A549 (cell line): ENCODE measurements at places on chromosomes 1 and 21.
A peak's percentile ranks its signal among the peaks of the same experiment; 100 is the strongest.

- DNase-seq, result no peak
Observed at GRCh38 chr1:213976665-213977485, 10.9 kb upstream of the PROX1 start.

- DNase-seq, result no peak
Observed at GRCh38 chr1:173688300-173688699, 18.6 kb upstream of the ANKRD45 start.

GRCh38 chr1:39410915-39411436, 80.5 kb upstream of the BMP8A start:
- DNase-seq, result peak; percentile 62

DNA sequence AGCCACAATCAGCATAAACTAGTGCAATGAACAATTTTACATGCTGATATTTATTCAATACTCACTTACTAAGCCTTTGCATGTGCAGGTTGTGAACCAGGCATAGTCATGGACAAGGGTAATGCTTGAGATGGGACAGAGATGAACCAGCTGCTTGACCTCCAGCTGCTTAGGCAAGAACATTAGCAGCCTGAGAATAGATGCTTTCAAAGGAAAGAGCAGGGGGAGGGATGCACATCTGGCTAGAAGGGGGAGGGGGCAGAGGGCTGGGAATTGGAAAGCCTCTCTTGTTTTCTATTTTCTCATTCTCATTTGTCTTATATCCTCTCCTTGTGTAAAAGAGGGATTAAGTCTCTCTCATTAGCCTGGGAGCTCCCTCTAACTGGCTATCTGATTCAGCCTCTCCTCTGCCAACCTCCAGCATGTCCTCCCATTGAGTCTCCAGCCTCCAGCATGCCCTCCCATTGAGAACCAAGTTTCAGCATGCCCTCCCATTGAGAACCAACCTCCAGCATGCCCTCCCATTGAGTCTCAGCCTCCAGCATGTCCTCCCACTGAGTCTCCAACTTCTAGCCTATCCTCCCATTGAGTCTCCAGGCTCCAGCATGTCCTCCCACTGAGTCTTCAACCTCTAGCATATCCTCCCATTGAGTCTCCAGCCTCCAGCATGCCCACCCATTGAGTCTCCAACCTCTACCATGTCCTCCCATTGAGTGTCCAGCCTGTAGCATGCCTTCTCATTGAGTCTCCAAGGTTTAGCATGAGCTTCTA, 38.4 kb upstream of the TRABD2B start:
- DNase-seq, result no peak

DNA sequence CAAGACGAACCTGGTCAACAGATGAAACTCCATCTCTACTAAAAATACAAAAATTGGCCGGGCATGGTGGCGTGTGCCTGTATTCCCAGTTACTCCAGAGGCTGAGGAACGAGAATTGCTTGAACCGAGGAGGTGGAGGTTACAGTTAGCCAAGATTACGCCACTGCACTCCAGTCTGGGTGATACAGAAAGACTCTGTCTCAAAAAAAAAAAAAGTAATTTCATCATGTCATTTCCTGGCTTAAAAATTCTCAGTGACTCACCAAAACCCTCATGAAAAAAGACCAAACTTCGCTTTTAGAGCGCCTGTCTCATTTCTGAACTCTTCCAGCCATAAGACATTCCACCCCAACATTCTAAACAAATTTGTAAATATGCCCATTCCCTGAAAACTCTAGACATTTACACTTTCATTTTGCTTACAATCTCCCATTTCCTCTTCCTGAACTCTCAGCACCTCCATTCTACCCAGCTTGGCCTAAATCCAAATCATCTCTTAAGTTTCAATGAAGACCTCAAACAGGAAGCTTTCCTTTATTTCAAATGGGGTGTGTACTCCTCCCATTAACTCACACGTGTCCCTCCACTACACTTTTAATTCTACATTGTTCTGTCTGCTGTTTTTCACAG, 50.5 kb upstream of the PRRC2C start:
- peak; percentile 62 for DNase-seq

DNA sequence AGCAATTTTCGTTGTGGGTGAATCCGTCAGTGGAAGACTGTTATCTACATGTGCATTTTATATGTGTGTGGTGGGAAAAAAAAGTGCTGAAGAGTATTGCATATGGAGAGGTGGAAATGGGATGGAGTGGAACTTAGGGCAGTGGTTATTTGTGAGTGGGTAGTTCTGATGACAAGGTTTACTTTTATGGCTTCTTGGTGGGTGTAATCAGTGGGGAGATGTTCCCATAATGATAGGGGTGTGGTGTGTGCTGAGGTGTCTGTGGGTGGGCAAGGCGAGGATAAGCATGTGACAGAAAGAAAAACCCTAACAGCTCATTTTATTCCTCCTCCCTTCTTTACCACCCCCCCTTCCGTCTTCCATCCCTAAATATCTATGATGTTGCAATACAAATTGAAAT, 288.1 kb downstream of the NUF2 start:
- no peak for DNase-seq

DNA sequence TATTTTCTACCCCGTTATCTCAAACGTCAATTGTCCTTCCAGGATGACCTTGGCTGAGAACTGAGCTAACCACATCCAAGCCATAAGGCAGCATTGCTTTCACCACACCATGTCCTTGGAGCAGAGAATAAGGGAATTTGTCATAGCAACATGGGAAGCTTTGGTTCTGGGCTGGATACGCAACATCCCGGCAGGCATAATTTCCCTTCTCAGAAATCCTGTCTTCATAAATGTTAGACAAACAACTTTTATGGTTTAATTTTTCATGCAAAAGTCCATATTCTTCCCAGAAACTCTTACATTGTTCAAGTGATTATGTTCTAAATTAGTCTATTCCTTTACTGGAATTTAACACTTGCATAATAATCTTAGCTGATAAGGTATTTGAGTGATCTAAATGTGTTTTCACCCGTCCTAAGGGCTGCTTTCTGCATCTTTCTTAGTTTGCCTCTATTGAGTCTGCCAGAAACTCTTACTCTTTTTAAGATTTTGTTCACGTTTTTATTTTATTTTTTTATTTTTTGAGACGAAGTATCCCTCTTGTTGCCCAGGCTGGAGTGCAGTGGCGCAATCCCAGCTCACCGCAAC, 51.8 kb downstream of the KCNJ15 start:
- DNase-seq, result no peak

DNA sequence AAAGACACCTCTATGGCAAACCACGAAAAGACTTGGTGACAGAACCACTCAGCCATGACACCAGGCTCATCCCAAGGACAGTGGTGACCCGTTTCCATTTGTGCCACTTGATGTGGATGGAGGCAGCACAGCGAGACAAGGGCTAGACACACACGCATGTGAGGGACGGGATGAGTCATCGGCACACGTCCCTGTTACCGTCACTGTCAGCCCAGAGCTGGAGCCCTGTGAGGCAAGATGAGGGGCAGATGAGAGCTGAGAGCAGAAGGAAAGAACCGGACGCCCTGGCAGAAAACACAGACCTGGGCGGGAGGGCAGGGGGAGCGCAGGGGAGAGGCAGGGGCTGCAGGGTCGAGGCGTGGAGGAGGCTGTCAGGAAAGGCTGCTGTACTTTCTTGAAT, 57.8 kb downstream of the SIK1 start:
- peak; percentile 42 for DNase-seq

GRCh38 chr1:187396226-187396625, 567.5 kb downstream of the PLA2G4A start:
- no peak for DNase-seq
